ENCODE measurements at places on chromosomes 12 and 14.

- DNase-seq: no peak
These were observed 3.1 kb downstream of the PRB4 start for GRCh38 chr12:11307143-11307542.

GRCh38 chr12:128810182-128811127 lies 13.3 kb downstream of the SLC15A4 start:
- peak; percentile 39 for DNase-seq

DNA sequence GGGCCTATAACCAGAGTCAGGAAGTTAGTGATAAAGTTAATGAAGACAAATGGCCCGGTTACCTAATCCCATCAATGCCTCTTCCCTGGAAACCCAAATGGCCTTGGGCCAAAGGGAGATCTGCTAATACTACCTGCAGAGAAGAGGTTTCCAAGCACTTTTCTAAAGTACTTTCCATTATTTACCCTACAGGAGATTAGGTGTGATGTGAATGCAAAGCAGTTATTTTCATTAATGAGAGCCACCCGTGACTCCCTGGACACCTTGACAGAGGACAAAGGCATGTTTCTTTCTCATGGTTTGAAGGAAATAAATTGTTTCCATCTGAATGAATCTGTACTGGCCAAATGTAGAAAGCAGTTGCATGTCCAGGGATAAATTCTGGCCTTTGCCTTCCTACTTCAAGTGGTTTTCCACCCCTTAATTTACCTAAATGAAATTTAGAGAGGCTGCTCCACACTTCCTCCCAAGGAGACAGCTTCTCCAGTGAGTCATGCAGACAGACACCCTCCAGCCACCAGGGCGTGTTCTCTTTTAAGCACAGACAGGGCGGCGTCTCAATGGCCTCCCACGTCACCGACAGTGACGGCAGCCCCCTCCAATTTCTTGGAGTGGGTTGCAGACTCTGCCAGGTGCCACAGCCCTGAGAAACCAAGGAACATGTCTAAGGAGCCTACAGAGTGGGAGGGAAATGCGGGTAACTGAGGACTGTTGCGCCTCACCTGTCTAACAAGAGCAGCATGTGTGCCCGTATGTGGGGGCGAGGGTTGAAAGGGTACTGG lies 43.9 kb upstream of the GNPNAT1 start:
- no peak for DNase-seq

- DNase-seq: no peak
These were observed 169.8 kb upstream of the PLXNC1 start for GRCh38 chr12:93978553-93978952.

- peak; percentile 42 for DNase-seq
These were observed at the start of gene TMEM121 for GRCh38 chr14:105525861-105526775. Gene TMEM121 (plus strand): TSS chr14:105526583. CDS start chr14:105528835, 2,252 bp downstream.

GRCh38 chr12:75913502-75914351 lies 117.8 kb downstream of the PHLDA1 start:
- no peak for DNase-seq

- DNase-seq: no peak
These were observed 426.0 kb downstream of the FUT8 start for GRCh38 chr14:65838565-65838964.

DNA sequence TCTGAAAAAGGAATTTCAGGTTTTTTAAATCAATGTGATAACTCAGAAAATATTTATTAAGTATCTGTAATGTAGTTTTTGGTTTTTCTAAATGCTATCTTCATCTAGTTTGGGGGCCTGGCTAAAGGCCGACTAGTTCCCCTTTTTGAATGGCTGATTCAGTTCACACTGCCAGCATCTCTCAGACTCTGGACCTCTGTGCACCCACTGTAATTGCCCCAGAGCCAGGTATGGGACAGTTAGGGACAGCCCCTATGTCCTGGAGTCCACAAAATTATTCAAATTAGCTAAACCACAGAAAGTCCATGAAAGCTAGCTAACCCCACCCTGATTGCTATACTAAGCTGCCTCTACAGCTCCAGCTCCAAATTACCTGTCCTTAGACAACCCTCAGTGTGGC lies 49.1 kb upstream of the RGS6 start:
- no peak for DNase-seq

GRCh38 chr12:106841510-106842302 lies 67.2 kb downstream of the RIC8B start:
- no peak for DNase-seq

GRCh38 chr12:117466677-117467362 lies 105.4 kb upstream of the NOS1 start:
- DNase-seq: no peak

- DNase-seq: no peak
These were observed 221.2 kb downstream of the SLC2A13 start for GRCh38 chr12:39884616-39885125.

GRCh38 chr12:93174048-93174447 lies 203.7 kb upstream of the NUDT4 start:
- no peak for DNase-seq

DNA sequence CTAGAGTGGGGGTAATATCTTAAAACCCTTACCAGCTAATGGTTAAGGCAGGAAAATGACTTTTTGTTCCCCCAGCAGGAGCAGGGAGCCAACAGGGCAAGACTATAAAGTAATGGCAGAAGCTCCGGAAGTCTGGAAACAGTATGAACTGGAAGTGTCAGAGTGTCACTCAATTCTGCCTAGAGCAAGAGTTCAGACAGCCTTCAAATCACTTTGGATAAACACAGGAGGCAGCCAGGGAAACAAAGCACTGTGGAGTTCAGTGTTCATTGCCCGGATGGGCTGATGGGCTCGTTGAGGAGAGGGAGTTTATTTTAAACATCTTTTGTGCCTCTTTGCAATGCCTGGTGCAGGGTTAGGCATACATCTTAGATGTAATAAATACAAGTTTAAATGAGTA lies 16.5 kb upstream of the DYRK2 start:
- DNase-seq: no peak

DNA sequence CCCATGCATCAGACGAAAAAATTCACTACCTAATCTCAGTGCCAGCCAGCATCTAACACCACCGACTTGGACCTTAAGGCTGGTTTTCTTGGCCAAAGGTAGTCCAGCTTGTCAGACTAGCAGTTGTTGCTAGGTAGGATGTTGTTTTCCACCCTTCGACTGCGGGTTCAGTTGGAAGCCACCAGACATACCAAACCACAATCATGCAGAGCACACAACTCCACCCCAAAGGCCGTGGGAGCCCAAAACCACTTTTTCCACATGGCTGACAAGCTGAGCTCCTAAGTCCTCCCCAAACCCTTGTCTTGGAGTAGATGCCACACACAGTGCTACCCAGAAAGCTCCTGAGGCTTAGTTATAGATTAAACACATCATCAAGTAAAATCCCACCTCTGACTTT lies 46.8 kb downstream of the LRIG3 start:
- DNase-seq: no peak

DNA sequence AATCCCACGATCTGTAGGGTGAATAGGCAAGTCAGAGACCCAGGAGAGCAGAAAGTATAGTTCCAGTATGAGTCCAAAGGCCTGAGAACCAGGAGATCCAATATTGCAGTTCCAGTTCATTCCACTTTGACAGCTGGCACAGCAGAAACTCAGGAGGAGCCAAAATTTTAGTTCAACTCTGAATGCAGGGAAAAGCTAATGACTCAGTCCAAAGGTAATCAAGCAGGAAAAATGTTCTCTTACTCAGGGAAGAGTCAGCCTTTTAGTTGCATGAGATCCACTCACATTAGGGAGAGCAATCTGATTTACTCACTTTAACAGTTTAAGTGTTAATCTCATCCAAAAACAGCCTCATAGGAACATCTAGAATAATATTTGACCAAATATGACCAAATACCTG lies 130.2 kb upstream of the LRFN5 start:
- no peak for DNase-seq

DNA sequence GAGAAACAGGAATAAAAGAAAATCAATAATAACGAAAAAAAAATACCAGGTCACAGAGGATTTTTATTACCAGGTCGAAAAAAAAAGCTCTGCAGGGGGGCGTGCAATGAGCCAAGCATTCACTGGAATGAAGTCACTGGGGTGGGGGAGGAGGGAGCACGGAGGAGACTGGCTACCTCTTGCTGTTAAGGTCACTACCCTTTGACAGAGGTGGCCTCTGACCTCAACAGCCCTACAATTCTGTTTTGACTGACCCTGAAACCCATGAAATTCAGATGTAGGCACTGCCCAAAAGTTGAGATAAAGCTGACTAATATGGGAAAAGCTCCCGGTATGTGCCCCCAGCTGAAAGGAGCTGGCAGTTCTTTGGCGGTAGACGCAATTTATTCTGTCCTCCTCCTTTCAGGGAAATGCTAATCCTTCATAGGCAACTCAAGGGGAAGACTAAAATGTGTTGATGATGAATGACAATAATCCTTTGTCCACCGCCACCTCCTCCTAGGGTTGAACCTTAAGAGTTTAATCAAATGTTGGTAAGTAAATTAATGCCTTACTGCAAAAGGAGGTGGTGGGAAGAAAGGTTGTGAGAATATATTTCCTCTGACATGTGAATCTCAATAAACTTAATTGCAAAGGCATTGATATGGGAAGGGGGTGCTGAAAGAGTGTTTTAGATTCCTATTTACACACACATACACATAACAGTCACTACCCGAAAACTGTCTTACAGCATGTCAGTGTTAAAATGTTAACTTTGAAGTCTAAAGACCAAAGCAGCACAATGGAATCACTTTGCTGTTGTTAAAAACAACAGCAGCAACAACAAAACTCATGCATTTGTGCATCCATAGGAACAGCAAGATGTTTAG lies 6.3 kb upstream of the RIC8B start:
- DNase-seq: no peak

DNA sequence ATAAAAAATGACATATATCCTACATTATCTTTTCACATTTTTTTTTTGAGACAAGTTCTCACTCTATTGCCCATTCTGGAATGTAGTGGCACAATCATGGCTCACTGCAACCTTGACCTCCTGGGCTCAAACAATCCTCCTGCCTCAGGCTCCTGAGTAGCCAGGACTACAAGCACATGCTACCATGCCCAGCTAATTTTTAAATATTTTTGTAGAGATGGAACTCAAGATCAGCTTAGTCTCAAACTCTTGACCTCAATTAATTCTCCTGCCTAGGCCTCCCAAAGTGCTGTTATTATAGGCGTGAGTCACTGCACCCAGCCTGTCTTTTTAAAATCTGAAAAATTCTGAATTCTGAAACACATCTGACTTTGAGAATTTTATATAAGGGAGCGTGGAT lies 241.9 kb upstream of the DCN start:
- DNase-seq: no peak

DNA sequence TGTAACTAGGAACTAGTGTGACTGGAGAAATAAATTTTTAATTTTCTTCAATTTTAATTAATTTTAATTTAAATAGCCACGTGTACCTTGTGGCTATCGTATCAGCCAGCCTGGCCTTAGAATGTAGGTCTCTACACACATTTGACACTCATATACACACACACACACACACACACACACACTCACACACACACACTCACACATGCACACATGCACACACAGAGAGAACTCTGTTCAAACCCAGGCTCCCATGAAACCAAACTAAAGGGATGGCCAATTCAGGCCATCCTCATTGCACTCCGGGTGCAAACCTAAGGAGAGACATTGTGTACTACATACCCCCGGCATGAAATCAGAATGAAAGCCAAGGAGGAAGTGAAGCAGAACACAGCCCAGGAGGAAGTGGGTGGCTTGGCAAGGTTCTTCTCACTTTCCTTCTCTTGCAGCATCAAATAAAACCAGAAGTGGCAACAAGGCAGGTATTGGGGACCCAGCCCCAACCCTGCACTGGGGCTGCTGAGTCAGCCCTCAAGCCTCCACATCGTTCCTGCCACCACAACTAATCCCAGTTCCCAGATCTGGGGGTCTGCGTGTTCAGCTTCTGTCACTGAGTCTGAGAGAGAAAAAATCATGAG lies 26.2 kb upstream of the CHPT1 start:
- DNase-seq: no peak

GRCh38 chr14:67385618-67386017 lies 25.5 kb downstream of the EIF2S1 start:
- DNase-seq: no peak

- no peak for DNase-seq
These were observed 435.0 kb downstream of the NELL2 start for GRCh38 chr12:44441155-44441554.

DNA sequence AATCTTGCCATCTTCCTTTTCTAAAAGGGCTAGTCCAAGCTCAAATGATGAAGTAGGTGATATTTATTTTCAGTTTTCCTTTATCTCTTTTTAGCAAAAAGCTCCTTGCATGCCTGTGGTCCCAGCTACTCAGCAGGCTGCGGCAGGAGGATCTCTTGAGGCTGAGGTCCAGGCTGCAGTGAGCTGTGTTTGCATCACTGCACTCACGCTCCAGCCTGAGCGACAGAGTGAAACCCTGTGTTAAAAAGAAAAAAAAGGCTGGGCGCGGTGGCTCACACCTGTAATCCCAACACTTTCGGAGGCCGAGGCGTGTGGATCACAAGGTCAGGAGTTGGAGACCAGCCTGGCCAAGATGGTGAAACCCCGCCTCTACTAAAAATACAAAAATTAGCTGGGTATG lies 5.0 kb downstream of the TMEM116 start:
- no peak for DNase-seq

DNA sequence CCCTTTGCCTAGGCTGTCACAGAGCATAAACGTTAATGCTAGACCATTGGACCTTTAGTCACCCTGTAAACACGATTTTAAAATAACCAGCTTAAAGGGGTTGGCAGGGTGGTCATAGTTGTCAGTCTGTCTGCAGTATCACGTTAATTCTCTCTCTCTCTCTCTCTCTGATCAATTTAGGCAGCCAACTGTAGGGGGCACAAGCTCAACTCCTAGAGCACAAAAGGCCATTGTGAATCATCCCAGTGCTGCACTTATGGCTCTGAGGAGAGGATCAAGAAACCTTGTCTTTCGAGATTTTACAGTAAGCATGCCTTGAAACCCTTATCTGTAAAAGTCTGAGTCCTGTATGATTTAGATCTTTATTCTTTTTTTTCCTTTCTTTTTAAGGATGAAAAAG lies 97.1 kb downstream of the SCAF11 start:
- no peak for DNase-seq

- DNase-seq: no peak
These were observed 75.5 kb downstream of the RAD52 start for GRCh38 chr12:873954-874353.

- no peak for DNase-seq
These were observed 683.9 kb upstream of the TMEM132C start for GRCh38 chr12:127583041-127583440.

- DNase-seq: no peak
These were observed 271.6 kb upstream of the PLEKHG7 start for GRCh38 chr12:92431146-92431545.

- no peak for DNase-seq
These were observed 250.2 kb downstream of the GPHN start for GRCh38 chr14:66758031-66758613.

GRCh38 chr12:41485203-41485602 lies 297.1 kb downstream of the PDZRN4 start:
- DNase-seq: no peak

DNA sequence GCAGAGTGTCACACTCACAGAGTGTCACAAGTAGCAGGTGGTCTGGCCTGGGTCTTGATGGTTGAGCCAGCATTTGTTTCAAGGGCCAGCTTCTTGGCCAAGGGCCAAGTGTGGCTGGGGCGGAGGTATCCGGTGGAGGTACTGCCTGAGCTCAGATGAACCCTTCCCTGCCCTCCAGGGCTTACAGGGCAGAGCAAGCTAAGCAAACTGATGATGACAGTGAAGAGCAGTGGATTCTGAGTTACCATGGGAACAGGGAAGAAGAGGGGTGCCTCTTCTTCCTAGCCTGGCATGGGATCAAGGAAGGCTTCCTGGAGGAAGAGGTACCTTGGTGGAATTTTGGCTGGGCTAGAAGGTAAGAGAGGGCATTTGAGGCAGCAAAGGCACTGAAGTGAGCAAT lies 35.7 kb downstream of the MVK start:
- no peak for DNase-seq

- no peak for DNase-seq
These were observed 52.0 kb downstream of the KLRG1 start for GRCh38 chr12:9041321-9041720.

Measured in activated CD4-positive, CD25-positive, alpha-beta regulatory T cell treated with anti-CD3 and anti-CD28 coated beads, Interleukin-2, amount 50 U/mL, for 72 hours (primary cell).